ENCODE measurements at places on chromosomes 13 and 19.

DNA sequence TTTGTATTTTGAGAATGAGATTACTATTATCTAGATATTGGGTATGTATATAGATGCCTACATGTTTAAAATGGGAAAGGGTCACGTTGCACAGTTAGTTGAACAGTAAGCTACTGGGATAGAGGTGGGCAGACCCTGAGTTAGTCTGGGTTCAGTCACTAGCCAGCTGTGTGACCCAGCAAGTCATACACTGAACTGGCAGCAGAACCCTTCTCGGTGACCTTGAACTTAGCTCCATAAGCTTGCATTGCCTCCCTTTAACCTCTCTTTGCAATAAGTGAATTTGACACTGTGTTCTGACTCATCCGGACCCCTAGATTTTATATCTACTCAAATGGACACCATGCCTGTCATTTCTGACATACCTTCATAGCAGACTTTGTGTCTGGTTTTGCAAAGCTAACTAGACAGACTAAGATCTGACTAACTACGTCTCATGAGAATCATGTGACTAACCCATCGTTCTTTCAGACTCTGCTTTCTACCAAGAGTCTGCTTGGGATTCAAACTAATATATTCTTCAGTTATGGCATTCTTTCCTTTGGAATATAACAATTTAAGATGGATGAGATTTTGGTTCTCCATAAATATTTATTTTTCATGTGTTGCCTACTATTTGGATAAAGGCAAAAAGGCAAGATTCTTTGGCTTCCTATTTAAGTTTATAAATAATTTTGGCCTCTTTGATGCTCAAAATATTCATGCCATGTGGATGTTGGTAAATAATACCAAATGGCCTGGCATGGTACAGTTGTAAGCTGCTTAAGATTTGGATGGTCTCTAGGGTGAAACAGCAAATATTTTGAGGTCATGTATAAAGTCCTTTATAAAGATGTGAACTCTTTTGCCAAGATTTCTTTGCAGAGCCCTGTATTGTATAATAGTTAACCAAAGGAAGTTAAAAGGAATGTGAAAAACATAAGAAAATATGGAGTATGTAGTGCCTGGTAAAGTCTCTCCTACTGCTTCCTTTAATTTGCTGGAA is 159.3 kb downstream of the ITGBL1 start:
- DNase-seq, result peak; percentile 7

- no peak for DNase-seq
These were observed 5.0 kb downstream of the PRSS57 start for GRCh38 chr19:690203-690602.

GRCh38 chr19:44848036-44848811 is 2.1 kb downstream of the NECTIN2 start:
- DNase-seq, result peak; percentile 24

DNA sequence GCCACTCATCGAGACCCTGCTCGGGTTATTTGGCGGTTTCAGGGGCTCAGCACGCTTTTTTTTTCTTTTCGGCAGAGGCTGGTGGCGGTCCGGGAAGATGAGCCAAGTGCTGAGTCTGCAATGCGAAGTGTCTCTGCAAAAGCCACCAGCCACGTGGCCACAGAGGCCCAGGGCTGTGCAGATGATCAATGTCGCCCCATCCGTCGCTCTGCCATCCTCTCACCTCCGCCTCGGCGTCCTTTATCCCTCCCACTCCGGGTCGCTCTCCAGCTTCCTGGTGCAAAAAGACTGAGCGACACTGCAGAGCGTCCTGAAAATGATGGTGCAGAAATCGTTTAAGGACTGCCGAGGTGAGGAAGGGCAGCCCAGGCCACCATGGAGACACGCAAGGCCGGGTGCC is 55.0 kb downstream of the TINCR start:
- DNase-seq, result no peak

DNA sequence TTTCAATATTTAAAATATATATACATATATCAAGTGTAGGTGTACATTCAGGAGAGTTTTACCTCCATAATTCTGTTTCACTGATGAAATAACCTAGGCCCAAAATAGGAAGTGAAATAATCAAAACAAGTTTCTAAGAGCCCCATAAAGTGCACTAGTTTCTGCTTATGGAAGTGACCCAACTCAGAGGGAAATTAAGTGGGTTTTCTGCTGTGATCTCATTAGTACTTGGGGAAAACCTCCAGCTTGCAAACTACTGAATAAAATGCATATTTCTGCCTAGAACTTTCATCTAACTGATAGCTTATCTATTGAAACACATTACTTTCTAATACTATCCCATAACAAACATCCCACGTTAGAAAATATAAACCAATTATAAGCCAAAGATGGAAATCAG is 45.4 kb upstream of the MIR17HG start:
- no peak for DNase-seq

DNA sequence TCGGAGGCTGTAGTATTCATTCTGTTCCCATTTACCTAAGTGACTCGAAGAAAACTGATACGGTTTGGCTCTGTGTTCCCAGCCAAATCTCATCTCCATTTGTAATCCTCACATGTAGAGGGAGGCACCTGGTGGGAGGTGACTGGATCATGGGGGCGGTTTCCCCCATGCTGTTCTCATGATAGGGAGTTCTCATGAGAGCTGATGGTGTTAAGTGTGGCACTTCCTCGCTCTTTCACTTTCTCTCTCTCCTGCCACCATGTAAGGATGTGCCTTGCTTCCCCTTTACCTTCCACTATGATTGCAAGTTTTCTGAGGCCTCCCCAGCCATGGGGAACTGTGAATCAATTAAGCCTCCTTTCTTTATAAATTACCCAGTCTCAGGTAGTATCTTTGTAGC is 23.5 kb downstream of the SLAIN1 start:
- no peak for DNase-seq

DNA sequence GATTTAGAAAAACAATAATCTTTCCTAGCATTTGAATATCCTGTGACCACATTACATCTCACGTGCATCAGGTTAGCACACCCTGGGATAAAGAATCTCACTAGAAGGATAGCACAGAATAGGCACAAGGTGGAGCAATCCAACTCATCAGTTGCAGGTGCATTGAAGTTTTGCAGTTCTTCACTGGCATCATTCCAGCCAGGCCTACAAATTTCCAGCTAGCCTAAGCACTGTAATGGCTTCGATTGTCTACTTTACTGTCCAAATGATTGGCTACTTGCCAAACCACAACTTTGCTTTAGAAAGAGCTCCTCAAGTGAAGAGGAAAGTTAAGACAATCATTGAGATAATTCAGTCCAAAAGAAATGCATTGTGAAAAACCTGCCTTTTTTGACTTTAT is 89.5 kb downstream of the SPRY2 start:
- no peak for DNase-seq

DNA sequence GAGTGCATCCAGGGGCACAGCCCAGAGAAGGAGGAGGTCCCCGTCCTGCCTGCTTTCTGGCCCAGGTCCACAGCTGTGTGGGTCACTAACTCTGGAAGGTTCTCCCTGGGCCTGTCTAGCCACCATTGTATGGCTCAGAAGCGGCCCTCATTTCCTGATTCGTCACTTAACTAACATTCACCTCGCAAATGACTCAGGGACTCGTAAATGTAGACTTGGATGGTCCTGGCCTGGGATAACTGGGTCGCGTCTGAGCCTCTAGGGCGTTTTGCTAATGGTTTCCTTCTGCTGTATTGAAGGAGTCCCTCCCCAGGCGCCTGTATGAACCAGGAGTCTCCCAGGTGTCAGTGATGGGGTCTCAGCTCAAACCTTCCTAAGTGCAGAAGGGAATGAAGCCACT is 162.8 kb downstream of the ZNF536 start:
- no peak for DNase-seq

- no peak for DNase-seq
These were observed 201.7 kb upstream of the UBL3 start for GRCh38 chr13:30052120-30052519.

- peak; percentile 32 for DNase-seq
These were observed 630 bp downstream of the RNF126 start for GRCh38 chr19:662207-662961.

DNA sequence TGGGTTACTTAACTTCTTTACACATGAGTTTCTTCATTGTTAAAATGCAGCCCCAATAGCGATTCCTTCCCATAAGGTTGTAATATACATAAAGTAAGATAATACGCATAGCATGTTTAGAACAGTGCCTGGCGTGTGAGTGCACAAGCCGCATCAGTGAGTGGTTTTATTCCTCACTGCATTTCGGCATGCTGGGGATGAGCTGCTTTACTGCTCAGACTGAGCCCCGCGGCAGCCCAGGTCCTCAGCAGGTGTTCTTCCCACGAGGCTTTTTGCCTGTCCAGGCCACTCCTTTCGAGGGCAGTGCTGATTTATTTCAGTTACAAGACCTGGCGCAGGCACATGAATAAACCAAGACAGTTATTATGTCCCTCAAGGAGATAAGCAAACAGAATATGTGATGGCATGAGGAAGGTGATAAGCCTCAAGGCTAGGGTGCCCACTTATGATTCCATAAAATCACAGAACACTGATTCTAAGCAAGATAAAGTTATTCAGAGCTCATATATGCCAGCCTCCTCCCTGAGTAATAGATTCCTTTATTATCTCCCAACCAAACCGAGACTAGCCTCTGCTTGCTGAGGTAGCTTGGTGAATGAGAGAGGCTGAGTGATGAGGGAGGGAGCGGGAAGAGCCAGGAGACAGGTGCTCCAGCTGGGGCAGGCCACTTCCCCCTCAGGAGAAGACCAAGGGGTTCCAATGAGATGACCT is 505.5 kb downstream of the DIAPH3 start:
- DNase-seq, result no peak
